Stimulated activated CD8-positive, alpha-beta memory T cell treated with anti-CD3 and anti-CD28 coated beads, Interleukin-4, amount 100 ng/mL, for 1 hour (primary cell): ENCODE measurements at places on chromosomes 6 and 20.

DNA sequence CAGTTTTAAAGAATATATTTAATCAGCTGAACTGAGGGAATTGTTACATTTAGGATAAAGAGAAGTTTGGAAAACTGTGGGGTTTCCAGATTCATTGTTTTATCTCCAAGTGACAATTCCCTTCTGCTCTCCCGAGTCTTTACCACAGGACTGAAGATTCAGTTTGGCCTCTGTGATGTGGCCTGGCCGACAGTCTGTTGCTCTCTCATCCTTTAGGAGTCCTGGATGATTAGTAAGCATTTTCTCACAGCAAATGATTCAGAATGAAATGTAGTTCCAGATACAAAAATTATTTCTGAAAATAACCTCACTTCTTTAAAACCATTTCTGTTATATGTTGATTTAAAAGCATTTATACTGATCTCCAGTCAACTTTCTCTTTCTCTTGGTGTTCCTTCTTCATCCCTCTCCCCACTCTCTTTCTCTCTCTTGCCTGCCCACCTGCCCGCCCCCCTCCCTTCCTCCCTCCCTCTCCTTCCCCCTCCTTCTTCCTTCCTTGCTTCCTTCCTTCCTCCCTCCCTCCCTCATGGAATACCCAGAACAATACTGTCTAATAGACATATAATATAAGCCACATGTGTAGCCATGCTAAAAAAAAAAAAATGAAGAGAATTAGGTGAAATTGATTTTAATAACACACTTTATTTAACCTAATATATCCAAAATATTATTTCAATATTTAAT, 254.9 kb downstream of the PRL start:
- no peak for DNase-seq

- no peak for DNase-seq
Measured at GRCh38 chr6:42704937-42705374, 17.4 kb downstream of the PRPH2 start.

GRCh38 chr6:153162646-153163045, 31.6 kb upstream of the RGS17 start:
- no peak for DNase-seq

DNA sequence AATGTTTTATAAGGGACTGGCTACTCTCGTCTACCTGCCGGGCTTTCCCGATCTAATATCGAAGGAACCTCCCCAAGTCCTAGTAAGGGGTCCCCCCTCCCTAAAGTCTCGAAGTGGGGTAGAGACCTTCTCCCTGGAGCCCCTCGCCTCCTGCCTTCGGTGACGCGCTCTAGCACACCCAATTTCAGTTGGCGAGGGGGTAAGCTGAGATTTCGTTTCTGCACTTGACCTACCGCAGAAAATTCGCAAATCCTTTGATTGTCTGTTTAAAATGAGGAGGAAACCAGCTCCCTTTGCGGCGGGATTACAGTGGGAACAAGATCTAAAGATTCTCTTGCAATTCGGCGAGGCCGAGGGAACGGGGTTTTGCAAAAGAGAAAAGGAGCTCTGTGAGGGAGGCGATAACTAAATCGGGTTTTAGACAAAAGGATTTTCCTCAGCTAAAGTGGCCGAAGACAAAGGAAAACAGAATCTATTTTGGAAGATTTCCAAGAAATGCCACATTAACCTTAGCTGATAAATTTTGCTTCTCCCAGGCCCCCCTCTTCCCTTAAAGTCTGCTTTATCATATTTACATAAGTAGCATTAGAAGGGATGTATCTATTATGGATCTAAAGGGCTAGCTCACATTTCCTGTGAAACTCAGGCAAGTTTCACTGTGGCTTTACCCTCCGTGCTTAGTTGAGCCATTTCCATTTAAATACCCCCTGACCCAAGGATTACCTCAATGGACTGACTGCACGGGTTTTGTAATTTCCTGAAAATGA, 8.4 kb downstream of the SIM1 start:
- DNase-seq = no peak

- DNase-seq = peak; percentile 42
Measured at GRCh38 chr6:154156135-154156896, 117.3 kb downstream of the OPRM1 start.

- no peak for DNase-seq
Measured at GRCh38 chr6:157867155-157867559, 44.1 kb downstream of the SNX9 start.

GRCh38 chr20:45415822-45416637, at the start of gene PIGT:
Gene PIGT (plus strand): TSS chr20:45416141. CDS start chr20:45416157, 16 bp downstream.
- DNase-seq = peak; percentile 69

- DNase-seq = no peak
Measured at GRCh38 chr6:138544501-138544900, 45.2 kb upstream of the NHSL1 start.

DNA sequence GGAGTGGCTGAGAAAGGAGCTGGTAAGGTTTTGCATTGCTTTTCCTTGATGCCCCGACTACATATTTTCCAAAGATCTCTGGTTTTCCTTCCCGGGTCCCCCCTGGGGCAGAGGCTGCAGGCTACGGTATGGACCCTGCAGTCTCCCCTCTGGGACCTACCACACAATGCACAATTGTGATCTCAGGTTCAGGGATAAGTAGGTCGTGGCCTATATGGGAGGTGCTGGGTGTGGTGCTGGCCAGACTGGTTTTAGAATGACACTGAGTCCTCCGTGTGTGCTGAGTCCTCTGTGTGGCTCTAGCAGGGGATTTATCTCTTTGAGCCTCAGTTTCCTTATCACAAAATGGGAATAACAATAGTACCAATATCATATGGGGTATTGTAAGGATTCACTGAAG, 376 bp downstream of the C20orf202 start:
- no peak for DNase-seq
